Lung (tissue), 17 donors: ENCODE measurements at places on chromosomes 13 and 19. TPM values are rescaled to one million over a fixed set of nuclear protein-coding genes. Genes with fewer than 3 reads are reported as not detected.

The MEIOSIN gene
- total RNA-seq: not detected

DNA sequence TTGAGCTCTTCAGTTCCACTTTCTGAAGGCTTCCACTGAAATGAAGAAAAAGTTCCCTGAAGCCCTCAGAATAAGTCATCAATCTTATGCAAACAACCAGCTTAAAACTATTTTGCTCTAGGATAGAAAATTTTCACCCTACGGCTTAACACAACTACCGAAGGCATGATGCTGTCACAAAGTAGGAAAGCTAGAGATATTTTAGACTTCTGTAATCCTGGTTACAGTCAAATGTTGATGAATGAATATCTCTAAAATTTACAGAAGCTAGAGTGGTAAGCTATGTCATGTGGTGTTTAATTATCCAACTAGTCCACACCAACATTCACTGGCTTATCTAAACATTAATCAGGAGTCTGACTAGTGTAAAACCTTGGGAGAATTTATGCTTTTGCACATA is 197.9 kb downstream of the SUCLA2 start:
- H3K27me3 ChIP-seq: no peaks in the 10 kb centered on the region
- H3K4me3 ChIP-seq: no peak overlapping the region
- DNase-seq: no peak
- H3K4me1 ChIP-seq: no peaks in the 10 kb centered on the region
- no peak overlapping the region for H3K27ac ChIP-seq
- H3K36me3 ChIP-seq: no peaks in the 10 kb centered on the region

The CACNA1A gene
- total RNA-seq: 0.92 TPM

The PRMT1 gene
- total RNA-seq: 124 TPM
